Neural crest cell (in vitro differentiated cells): ENCODE measurements at places on chromosomes 3 and 15. TPM values are rescaled to one million over a fixed set of nuclear protein-coding genes. Genes with fewer than 3 reads are reported as not detected.

- H3K27me3 ChIP-seq: no peaks in the 10 kb centered on the region
- H3K36me3 ChIP-seq: peaks cover 5% of the 10 kb centered on the region
- no peak overlapping the region for H3K4me3 ChIP-seq
- no peak overlapping the region for H3K27ac ChIP-seq
- no peak for DNase-seq
Measured at GRCh38 chr3:67662733-67663132, 8.3 kb upstream of the SUCLG2 start.

DNA sequence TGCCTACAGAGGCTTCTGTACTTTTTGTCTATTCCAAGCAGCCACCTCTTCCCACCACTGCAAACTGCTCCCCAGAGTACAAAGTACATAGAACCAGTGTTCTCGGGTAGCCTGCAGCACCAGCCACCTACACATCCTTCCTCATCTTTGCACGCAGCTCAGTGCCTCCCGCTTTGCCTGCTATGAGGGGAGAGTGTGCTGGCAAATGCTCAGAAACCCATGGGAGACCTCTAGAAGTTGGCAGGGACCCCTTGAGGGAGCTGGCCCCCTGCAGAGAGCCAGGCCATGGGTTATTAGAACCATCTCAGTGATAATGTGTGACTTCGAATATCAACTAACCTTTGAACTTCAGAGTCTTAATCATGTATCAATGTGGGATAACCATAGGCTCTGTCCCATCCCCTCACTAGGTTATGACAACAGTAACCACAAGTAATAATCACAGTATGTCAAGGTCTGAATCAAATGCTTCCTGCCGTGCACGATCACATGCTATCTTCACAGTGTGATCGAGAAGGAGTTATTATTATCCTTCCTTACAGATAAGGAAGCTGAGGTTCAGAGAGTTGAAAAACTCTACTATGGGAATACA is 22.8 kb upstream of the SMAD3 start:
- H3K27me3 ChIP-seq: no peaks in the 10 kb centered on the region
- no peaks in the 10 kb centered on the region for H3K36me3 ChIP-seq
- no peak for DNase-seq
- H3K27ac ChIP-seq: peak overlapping the region; percentile 75
- peaks cover 28% of the 10 kb centered on the region for H3K4me1 ChIP-seq
- no peak overlapping the region for H3K4me3 ChIP-seq

The FGD5 gene
- total RNA-seq: 0.27 and 0.61 TPM in 2 replicates

The APOD gene
- total RNA-seq: 1.1 and 1.7 TPM in 2 replicates
